ENCODE measurements at places on chromosomes 7 and 10.

GRCh38 chr10:3237530-3237929 is 64.9 kb upstream of the PITRM1 start:
- DNase-seq: no peak

- no peak for DNase-seq
Observed at GRCh38 chr7:135884495-135885232, 92.5 kb downstream of the MTPN start.

- DNase-seq: no peak
Observed at GRCh38 chr7:45103958-45104843, 7.3 kb downstream of the TBRG4 start.

- no peak for DNase-seq
Observed at GRCh38 chr7:52876402-52876801, 159.0 kb upstream of the POM121L12 start.

DNA sequence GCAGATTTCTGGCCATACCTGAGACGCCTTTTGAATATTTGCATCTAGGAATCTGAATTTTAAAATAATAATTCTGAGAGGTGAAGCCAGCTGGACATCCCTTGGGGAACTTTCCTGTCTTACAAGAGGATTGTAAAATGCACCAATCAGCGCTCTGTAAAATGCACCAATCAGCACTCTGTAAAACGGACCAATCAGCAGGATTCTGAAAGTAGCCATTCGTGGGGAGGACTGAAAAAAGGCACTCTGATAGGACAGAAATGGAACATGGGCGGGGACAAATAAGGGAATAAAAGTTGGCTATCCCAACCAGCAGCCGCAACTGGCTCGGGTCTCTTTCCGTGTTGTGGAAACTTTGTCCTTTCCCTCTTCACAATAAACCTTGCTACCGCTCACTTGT is 9.9 kb downstream of the PPIF start:
- DNase-seq: no peak

GRCh38 chr10:69223028-69223342 is 2.9 kb downstream of the HKDC1 start:
- DNase-seq: no peak
